ENCODE measurements at places on chromosomes 1 and 21. TPM values are rescaled to one million over a fixed set of nuclear protein-coding genes. Genes with fewer than 3 reads are reported as not detected.
A peak's percentile ranks its signal among the peaks of the same experiment; 100 is the strongest.

MRPL24 gene
- polyA plus RNA-seq: 104 TPM

- DNase-seq: peak; percentile 16
These were observed 38.1 kb upstream of the PTCH2 start for GRCh38 chr1:44881011-44881632.

DNA sequence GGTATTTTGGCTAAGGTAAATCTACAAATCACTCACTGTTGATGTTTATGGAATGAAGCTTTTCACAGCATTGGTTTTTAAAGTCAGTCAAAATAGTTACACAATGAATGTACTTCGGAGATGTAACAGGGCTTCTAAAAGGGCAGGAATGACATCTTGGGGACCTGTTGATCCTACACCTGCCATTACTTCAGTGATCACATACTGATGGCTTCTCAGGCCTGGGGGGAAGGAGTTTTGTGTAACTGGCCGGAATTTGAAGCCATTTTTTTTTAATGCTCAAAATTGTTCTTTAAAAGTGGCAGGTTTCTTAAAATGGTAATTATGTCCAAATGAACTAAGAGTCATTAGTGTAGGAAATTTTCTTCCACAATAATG lies 11.2 kb downstream of the RPL5 start:
- DNase-seq: no peak

- no peak for DNase-seq
These were observed 80.9 kb downstream of the UCHL5 start for GRCh38 chr1:192978195-192978710.

- DNase-seq: no peak
These were observed 64.2 kb downstream of the FHAD1 start for GRCh38 chr1:15311122-15311822.

- DNase-seq: no peak
These were observed 717 bp downstream of the B4GALT3 start for GRCh38 chr1:161176468-161177111.

Data from BJ (cell line).